ENCODE measurements at places on chromosomes 3 and 15. TPM values are rescaled to one million over a fixed set of nuclear protein-coding genes. Genes with fewer than 3 reads are reported as not detected.

- no peaks in the 10 kb centered on the region for H3K27me3 ChIP-seq
- H3K4me1 ChIP-seq: no peaks in the 10 kb centered on the region
- no peak for DNase-seq
Measured at GRCh38 chr3:23964537-23965235, 19.6 kb downstream of the NR1D2 start.

GRCh38 chr3:102536456-102536855 lies 101.6 kb downstream of the ZPLD1 start:
- no peak overlapping the region for H3K4me3 ChIP-seq
- no peaks in the 10 kb centered on the region for H3K27me3 ChIP-seq
- no peak overlapping the region for H3K27ac ChIP-seq
- no peaks in the 10 kb centered on the region for H3K4me1 ChIP-seq

DNA sequence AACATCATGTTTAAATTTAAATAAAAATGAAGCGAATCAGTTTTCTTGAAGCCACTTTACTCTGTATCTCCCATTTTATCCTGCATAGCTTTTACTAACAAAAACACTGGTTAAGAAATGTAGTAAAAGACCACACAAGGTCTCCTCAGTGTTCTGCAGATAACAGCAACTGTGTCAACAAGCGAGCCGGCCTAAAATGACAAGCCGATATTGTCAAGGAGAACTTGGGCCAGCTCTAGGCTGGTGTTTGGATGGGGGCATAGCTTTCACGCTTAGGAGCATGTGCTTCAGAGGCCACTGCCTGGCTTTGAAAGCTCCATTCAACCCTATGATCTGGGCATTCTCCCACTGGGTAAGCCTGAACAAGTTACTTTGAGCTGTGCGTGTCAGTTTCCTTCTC lies 38.1 kb downstream of the MFSD1 start:
- peaks cover 2% of the 10 kb centered on the region for H3K36me3 ChIP-seq
- DNase-seq: no peak
- H3K4me1 ChIP-seq: no peaks in the 10 kb centered on the region
- no peak overlapping the region for H3K27ac ChIP-seq

DNA sequence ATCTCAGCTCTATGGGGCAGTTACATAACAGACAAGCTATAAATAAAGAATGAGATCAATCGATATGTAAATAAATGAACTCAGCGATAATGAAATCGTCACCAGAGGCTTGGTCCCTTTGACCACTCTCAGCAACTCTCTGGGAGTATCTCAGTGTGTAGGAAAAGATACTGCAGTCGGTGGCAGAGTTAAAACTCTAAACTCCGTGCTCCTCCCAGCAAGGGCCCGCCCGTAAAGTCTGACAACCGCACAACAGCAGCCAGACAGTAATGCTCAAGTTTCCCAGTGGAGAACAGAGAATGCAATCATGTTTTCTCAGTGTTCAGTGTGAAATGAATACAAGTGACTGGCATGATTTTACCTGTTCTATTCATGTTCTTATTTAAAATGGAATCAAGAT lies 28.3 kb upstream of the IGF1R start:
- no peaks in the 10 kb centered on the region for H3K36me3 ChIP-seq
- no peak overlapping the region for H3K27ac ChIP-seq
- H3K4me1 ChIP-seq: no peaks in the 10 kb centered on the region

GRCh38 chr3:143763564-143764162 lies 84.6 kb downstream of the SLC9A9 start:
- H3K27me3 ChIP-seq: no peaks in the 10 kb centered on the region
- H3K4me1 ChIP-seq: peaks cover 5% of the 10 kb centered on the region
- no peaks in the 10 kb centered on the region for H3K36me3 ChIP-seq
- no peak overlapping the region for H3K4me3 ChIP-seq
- no peak overlapping the region for H3K27ac ChIP-seq

The OCA2 gene
- 0.67 TPM for total RNA-seq

- no peaks in the 10 kb centered on the region for H3K27me3 ChIP-seq
- no peak overlapping the region for H3K27ac ChIP-seq
- no peaks in the 10 kb centered on the region for H3K36me3 ChIP-seq
- H3K4me3 ChIP-seq: no peak overlapping the region
- H3K4me1 ChIP-seq: peaks cover 9% of the 10 kb centered on the region
Measured at GRCh38 chr3:101989578-101990200, 140.4 kb downstream of the NFKBIZ start.

- H3K27ac ChIP-seq: no peak overlapping the region
- H3K4me1 ChIP-seq: no peaks in the 10 kb centered on the region
- H3K27me3 ChIP-seq: no peaks in the 10 kb centered on the region
Measured at GRCh38 chr3:58260261-58260731, 22.7 kb downstream of the ABHD6 start.

The DLL4 gene
- 0.25 TPM for total RNA-seq

The RETNLB gene
- total RNA-seq: not detected

GRCh38 chr3:148554367-148554766 lies 143.3 kb upstream of the AGTR1 start:
- H3K27ac ChIP-seq: no peak overlapping the region
- no peak overlapping the region for H3K4me3 ChIP-seq
- DNase-seq: no peak
- no peaks in the 10 kb centered on the region for H3K4me1 ChIP-seq

- no peak for DNase-seq
- no peak overlapping the region for H3K27ac ChIP-seq
- no peaks in the 10 kb centered on the region for H3K4me1 ChIP-seq
- no peaks in the 10 kb centered on the region for H3K27me3 ChIP-seq
- H3K36me3 ChIP-seq: no peaks in the 10 kb centered on the region
Measured at GRCh38 chr3:58287354-58287753, 18.7 kb upstream of the RPP14 start.

The MRAS gene
- 0.28 TPM for total RNA-seq

GRCh38 chr3:9715136-9715535 lies 11.5 kb downstream of the CPNE9 start:
- no peak overlapping the region for H3K4me3 ChIP-seq
- H3K36me3 ChIP-seq: no peaks in the 10 kb centered on the region
- no peaks in the 10 kb centered on the region for H3K27me3 ChIP-seq
- DNase-seq: no peak

GRCh38 chr15:89007989-89008388 lies 80.3 kb upstream of the ABHD2 start:
- H3K36me3 ChIP-seq: no peaks in the 10 kb centered on the region
- no peaks in the 10 kb centered on the region for H3K4me1 ChIP-seq
- no peak overlapping the region for H3K27ac ChIP-seq
- H3K4me3 ChIP-seq: no peak overlapping the region
- DNase-seq: no peak
- no peaks in the 10 kb centered on the region for H3K27me3 ChIP-seq

- no peak for DNase-seq
- no peak overlapping the region for H3K27ac ChIP-seq
- H3K4me3 ChIP-seq: no peak overlapping the region
- no peaks in the 10 kb centered on the region for H3K27me3 ChIP-seq
- no peaks in the 10 kb centered on the region for H3K36me3 ChIP-seq
- H3K4me1 ChIP-seq: peaks cover 14% of the 10 kb centered on the region
Measured at GRCh38 chr3:43417133-43417532, 130.8 kb downstream of the SNRK start.

DNA sequence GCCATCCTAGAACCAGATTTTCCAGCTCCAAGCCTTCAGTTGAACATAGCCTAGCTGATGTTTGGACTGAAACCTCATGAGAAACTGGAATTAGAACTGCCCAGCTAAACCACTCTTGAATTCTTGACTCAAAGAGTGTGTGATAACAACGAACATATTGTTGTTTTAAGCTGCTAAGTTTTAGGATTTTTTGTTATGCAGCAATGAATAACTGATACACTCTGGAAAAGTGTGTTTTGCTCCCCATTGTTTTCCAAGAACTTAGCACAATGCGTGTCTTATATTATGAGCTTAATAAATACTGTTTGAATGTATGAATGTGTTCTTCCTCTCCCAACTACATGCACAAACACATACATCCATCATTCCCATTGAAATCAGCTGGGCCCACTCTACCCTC lies 379.6 kb downstream of the EDEM1 start:
- H3K27me3 ChIP-seq: no peaks in the 10 kb centered on the region
- no peak for DNase-seq
- H3K4me3 ChIP-seq: no peak overlapping the region
- no peaks in the 10 kb centered on the region for H3K4me1 ChIP-seq
- no peak overlapping the region for H3K27ac ChIP-seq

DNA sequence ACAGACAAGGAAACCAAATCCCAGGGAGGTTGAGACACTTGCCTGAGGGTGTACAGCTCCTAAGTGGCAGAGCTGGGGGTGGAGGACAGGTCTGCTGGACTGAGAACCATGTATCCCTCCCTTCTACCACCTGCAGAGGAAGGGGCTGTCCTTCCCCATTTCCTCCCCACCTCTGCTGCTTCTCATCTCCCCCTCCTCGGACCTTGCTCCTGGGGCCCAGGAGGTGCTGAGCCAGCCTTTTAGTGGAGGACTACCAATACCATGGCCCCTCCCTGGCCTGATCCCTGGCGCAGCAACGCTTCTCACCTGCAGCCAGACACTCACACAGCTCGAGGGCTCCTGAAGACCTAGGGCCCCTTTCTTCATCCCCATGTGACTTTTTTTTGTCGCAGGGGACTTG lies 50.4 kb downstream of the IDH2 start:
- no peak overlapping the region for H3K4me3 ChIP-seq
- peaks cover 6% of the 10 kb centered on the region for H3K4me1 ChIP-seq
- no peaks in the 10 kb centered on the region for H3K36me3 ChIP-seq

- no peaks in the 10 kb centered on the region for H3K4me1 ChIP-seq
- H3K36me3 ChIP-seq: no peaks in the 10 kb centered on the region
- no peaks in the 10 kb centered on the region for H3K27me3 ChIP-seq
- no peak for DNase-seq
- H3K27ac ChIP-seq: no peak overlapping the region
Measured at GRCh38 chr3:72248389-72248761, 463.4 kb upstream of the PROK2 start.

DNA sequence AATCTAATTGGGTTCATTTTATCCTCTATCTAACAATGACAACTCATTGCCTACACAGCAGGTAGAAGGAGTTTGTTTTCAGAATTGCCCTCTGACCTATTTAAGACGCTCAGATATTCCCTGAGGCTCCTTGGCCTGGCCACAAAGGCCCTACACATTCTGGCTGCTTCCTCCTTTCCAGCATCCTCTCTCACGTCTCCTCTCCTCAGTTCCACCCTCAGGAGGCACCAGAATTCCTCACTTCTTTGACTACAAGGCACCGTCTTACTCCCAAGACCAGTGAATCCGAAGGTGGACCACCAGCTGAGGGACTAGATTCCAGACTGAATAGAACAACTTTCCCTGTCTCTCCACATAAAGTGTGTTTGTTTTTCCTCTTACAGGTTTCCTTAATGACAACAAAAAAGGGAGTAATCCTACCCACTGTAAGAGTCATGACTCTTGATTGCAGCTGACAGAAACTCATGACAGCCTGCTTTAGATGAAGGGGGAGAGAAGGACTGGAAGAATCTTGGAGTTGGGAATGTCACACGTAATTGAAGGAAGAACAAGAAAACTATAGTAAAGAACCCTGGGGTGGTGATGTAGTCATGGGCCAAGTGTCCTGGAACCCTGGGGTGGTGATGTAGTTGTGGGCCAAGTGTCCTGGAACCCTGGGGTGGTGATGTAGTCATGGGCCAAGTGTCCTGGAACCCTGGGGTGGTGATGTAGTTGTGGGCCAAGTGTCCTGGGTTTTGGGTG lies 22.0 kb upstream of the MUC20 start:
- H3K27me3 ChIP-seq: no peaks in the 10 kb centered on the region
- no peak for DNase-seq
- no peak overlapping the region for H3K27ac ChIP-seq
- H3K4me1 ChIP-seq: no peaks in the 10 kb centered on the region
- H3K36me3 ChIP-seq: peaks cover 3% of the 10 kb centered on the region

DNA sequence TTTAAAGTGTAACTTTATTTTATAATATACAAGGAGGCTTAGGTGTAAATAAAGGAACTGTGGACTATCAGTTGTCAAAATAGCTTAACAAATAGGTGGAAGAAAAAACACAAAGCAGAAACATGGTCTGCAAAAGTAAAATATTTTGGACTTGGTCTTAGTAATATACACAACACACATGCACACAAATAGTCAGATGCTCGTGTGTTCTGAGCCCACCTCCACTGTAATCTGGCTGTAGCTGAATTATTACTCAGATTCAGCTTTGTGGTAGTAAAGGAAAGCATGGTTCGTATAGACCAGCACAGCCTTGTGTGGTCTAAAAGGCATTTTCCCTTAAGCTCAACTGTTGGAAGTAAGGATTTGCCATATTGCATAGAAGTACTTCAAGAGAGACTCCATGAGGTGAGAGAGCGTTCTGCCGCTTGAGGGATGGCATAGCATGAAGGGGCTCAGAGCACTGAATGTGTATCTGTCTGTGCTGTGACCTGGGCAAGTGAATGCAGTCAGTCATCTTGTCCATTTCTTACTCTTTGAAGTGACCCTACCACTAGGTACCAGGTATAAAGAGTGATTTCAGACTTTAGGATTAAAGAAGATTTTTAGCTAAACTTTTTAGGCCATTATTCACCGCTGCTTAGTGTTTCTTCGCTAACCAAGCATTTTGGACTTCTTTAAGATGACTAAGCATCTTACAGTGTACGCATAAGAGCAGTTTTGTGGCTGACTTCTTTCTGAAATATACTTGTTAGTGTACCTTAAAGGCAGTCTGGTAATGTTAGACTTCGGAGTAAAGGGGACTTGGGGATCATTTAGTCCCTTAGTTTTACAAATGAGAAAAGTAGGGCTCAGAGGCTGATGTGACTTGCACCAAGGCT lies 15.2 kb downstream of the TPM1 start:
- H3K27ac ChIP-seq: no peak overlapping the region
- DNase-seq: no peak
- no peaks in the 10 kb centered on the region for H3K27me3 ChIP-seq
- no peak overlapping the region for H3K4me3 ChIP-seq
- H3K36me3 ChIP-seq: peaks cover 48% of the 10 kb centered on the region
- no peaks in the 10 kb centered on the region for H3K4me1 ChIP-seq

DNA sequence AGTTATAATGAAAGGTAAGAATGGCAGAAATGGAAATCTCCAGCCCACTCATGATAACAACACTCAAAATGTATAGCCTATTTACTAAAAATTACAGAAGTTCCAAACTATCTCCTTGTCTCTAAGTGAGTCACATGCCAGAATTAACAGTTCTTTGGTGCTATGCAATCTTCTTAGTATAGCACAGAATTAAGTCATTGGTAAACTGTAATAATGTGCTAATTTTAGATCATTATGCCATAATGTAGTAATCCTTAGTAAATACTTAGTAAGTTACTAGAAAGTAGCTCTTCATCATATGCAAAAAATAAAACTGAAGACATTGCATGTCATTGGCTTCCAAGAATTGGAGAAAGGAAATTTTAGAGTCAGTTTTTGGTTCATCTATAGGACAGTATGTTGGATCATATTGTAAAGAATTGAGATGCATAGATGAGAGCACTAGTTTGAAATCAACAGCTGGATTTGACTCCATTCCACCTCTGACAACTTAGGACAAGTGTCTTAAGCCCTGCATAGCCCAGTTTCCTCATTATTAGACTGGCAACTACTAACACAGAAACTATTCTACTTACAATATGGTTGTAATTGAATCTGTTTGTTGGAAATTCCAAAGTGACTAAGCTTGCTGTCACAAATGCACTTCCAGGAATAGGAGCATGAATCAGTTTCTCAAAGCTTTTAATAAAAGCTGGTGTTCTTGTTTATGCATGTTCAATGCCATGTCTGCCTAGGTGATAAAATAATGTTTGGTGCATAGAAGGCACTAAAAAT lies 40.1 kb upstream of the CD47 start:
- peaks cover 39% of the 10 kb centered on the region for H3K4me1 ChIP-seq
- H3K36me3 ChIP-seq: peaks cover 7% of the 10 kb centered on the region
- H3K27ac ChIP-seq: no peak overlapping the region
- no peak overlapping the region for H3K4me3 ChIP-seq
- H3K27me3 ChIP-seq: no peaks in the 10 kb centered on the region

GRCh38 chr3:13587442-13587841 lies 38.5 kb downstream of the FBLN2 start:
- no peak overlapping the region for H3K27ac ChIP-seq
- no peaks in the 10 kb centered on the region for H3K36me3 ChIP-seq
- DNase-seq: no peak
- peaks cover 3% of the 10 kb centered on the region for H3K27me3 ChIP-seq

The SNUPN gene
- total RNA-seq: 22.1 TPM

All from T-cell (primary cell).